BE2C (cell line): ENCODE measurements at places on chromosomes 11 and 22.

DNA sequence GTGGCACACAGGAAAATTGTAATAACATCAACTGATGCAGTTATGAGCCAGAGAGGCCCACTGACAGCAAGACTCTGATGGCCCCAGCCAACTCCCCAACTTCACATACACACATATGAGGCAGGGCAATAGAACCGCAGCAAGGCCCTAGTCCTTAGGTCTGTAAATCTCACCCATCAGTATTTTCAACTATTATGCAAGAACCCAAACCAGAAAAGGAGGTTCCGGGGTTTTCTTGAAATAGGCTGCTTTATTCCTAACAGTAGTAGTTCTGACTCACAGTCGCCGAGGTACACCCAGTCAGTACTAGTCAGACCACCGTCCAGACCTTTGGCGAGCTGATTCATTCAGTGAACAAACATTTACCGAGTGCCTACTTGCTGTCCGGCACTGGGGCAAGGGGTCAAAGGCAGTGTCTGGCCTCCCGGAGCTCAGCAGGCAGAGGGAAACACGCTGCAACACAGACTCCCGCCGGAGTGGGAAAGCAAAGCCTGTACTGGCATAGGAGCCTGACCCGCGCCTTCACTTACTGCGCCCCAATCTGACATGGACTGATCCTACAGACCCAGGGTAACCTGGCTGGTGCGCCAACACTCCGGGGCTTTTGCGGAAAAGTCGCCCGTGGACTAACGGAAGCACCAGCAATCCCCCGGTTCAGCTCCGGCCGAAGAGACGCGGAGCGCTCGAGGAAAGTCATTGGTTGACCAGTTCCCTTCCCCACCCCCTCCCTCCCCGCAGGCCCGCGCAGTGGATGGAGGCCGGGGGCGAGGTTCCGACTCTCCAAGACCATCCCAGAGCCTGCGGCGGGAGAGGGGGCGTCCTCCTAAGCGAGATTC lies 1.3 kb downstream of the PLEKHA7 start:
- no peak for DNase-seq

- DNase-seq = no peak
Measured at GRCh38 chr11:122572592-122572991, 82.9 kb upstream of the UBASH3B start.

- DNase-seq = no peak
Measured at GRCh38 chr11:102226702-102227490, 90.4 kb upstream of the BIRC3 start.

DNA sequence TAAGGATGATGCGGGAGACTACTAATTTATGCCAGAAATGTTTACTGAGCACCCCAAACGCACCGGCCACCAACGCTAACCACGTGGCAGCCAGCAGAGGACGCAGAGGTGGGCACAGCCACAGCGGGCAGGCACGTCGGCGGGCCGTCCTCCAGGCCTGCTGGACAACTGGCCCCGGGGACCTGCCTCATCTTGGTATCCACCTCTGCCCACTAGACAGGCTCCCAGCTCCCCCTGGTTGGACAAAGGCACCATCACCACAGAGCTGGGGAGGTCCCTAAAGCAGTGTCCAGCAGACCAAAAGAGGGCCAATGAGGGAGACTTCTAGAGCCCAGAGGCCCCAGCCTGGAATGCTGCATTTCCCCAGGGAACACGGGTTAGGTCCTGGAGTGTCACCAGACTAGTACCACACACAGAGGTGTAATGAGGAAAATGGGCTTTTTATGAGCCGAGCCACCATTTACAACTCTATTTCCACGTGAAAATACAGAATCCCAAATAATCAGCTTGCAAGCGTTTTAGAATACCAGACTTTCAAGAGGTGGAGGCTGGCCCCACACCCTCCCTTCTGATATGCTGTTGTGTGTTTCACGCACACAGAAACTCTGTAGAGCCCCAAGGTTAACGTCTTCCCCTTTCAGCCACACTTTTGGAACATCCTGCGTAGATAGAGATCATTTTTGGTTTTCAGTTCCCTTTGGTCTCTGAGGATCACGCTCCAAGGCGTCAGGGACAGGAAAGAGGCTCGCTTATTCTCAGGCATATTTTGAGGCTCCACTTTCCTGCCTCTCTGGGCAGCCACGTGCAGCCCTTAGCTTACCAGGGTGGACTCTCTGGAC lies 23.7 kb upstream of the BID start:
- DNase-seq = no peak

GRCh38 chr11:1073851-1074243 lies 827 bp upstream of the MUC2 start:
- DNase-seq = no peak

- no peak for DNase-seq
Measured at GRCh38 chr11:60919320-60919719, 4.9 kb upstream of the TMEM132A start.

DNA sequence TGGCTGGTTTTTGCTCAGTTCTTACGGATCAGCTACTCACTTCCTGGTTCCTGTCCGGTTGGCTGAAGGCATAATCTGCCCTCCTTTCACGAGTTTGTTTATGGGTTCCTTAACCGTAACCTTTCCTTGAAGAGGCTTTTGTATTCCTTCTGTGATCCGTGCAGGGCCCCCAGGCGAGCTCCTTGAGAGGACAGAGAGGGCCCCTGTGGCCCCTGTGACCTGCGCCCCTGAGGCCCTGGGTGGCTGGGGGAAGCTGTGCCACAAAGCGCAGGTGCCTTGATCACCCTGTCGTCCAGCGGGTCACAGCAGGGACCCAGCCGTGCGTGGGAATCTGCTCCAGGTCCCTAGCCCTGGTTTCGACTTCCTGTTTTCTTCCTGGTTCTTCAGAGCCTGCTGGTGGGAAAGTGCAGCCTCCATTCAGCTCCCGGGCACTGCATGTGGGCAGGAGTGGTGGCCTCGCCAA lies 27.8 kb upstream of the FADD start:
- no peak for DNase-seq

DNA sequence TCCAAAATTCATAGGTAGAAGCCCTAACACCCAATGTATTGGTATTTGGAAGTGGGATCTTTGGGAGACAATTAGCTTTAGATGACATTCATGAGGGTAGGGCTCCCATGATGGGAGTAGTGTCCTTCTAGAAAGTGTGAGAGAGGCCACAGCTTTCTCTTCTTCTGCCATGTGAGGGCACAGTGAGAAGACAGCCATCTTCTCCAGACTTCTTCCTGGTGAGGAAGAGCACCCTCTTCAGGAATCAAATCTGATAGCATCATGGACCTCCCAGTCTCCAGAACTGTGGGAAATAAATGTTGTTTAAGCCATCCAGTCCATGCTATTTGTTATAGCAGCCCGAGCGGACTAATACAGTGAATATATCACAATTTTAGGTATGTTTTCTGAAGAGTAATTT lies 96.9 kb downstream of the CNTN5 start:
- DNase-seq = no peak

GRCh38 chr11:45939836-45940235 lies 17.4 kb downstream of the LARGE2 start:
- no peak for DNase-seq

DNA sequence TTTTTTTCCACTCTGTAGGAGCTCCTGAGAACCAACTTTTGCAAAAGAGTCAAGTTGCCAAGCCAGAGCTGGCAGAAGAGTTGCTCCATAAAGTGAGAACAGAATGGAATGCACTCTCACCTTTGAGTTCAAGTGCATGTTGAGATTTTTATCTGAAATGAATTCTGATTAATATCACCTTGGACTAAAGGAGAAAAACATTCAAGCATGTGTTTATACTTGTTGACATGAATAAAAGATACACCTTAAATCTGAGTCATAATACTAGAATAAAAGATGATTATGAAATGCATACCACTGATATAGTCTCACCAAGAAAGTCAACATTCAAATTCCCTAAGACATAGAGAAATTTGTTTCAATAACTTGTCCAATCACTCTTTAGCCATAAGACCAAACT lies 37.8 kb downstream of the ARL14EP start:
- DNase-seq = no peak

DNA sequence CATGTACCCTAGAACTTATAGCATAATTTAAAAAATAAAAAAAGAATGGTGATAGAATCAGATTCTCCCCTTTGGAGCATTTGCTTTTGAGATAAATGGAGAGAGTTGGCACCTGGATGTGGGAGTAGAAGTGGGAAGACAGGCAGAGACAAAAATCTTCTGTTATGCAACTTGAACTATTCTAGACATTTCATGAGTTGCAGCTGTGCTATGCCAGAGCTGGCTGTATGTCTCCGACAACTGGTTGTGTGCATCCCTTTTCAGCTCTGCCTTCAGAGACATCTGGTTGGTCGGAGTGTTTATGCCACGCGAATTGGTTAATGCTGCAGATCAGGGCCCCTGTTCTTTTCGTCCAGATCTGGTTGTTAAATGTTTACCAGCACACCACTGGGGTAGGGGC lies 161.3 kb downstream of the JRKL start:
- no peak for DNase-seq
